ENCODE measurements at places on chromosomes 2 and 18.
A peak's percentile ranks its signal among the peaks of the same experiment; 100 is the strongest.

- no peak for DNase-seq
Measured at GRCh38 chr2:55173438-55174054, 58.5 kb downstream of the CLHC1 start.

DNA sequence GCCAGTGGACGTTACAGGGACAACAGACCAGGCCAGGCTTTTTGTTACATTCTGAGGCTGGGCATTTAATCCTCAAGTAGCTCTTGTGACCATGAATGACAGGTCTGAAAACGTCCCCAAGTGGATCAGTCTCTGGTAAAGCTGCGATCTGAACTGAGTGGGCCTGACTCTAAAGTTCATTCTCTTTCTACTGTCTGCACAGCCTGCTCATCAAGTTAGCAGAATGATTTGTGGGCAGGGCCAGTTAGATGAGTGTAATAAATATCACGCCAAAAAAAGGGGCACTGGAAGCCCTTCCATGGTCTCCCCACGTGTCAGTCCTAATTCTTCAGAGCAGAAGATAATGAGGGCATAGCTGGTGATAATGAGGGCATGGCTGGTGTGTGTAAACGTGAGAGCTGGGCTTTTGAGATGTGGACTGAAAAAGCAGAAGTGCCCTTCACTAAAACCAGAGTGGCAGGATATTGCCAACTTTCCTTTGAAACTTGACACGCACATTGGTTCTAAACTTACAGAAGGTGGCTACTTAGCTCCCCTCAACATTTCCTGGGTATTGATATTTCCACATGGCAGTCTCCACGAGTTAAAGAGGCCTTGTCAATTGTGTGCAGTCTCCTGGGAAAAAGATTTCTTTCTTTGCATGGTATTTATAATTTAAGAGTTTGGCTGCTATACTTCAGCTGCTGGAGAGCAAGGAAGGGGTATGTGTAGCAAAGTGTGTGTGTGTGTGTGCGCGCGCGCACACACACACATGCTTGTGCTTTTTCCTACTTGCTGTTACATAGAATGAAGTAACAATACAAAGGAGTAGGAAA lies 72.7 kb upstream of the LYPD6B start:
- DNase-seq: no peak

DNA sequence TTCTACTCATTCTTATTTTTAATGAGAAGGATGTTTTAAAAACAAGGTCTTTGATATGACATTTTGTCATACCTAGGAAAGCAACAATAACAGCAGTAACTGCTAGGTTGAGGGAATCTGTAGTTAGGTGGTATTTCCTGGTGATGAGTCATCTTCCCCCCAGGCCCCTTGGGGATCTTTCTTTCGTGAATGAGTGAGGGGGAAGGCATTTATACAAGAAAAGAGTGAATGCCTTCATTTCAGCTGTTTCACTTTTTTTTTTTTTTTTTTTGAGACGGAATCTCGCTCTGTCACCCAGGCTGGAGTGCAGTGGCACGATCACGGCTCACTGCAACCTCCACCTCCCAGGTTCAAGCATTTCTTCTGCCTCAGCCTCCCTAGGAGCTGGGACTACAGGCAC lies 108.6 kb downstream of the MAP4K4 start:
- peak; percentile 93 for DNase-seq

DNA sequence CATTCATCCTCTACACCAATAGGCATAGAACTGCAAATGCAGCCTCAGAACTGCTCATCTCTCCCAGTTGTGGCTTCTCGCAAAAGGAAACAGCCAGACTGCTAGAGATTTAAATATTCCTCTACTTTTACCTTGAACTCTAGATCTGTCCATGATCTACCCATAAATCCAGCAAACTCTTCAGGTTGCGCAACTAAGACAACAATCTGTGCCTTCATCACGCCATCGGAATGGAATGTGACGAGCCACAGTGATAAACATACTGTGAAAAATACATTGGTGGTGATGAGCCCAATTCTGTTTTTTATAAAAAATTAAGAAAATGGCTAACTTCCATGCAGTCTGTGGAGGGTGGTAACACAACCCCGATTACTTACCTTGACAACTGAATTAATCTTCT lies 626.7 kb downstream of the LRRTM4 start:
- DNase-seq: no peak

- no peak for DNase-seq
Measured at GRCh38 chr2:38960609-38961320, 71.1 kb downstream of the ARHGEF33 start.

GRCh38 chr2:199356412-199356811 lies 101.3 kb downstream of the SATB2 start:
- no peak for DNase-seq

DNA sequence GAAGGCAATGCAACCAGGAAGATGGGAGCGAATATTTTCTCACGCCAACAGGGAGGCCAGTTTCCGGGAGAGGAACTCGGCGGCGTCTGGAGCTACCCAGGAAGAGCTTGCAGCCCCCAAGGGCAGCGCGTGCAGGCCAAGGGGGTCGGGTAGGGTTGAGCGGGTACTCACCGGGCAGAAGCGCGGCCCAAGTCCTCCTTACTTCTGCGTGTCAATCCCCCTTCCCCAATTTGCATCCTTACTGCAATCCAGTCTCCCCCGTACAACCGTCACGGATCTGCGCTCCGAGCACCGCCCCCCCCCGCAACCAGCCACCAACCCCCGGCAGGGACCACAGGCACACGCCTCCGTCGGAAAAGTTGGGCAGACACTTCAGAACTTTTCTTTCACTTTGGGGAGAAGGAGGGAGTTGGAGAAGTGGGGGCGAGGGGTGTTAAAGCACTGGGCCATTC lies 1.3 kb downstream of the ATP8B1 start:
- DNase-seq: no peak

DNA sequence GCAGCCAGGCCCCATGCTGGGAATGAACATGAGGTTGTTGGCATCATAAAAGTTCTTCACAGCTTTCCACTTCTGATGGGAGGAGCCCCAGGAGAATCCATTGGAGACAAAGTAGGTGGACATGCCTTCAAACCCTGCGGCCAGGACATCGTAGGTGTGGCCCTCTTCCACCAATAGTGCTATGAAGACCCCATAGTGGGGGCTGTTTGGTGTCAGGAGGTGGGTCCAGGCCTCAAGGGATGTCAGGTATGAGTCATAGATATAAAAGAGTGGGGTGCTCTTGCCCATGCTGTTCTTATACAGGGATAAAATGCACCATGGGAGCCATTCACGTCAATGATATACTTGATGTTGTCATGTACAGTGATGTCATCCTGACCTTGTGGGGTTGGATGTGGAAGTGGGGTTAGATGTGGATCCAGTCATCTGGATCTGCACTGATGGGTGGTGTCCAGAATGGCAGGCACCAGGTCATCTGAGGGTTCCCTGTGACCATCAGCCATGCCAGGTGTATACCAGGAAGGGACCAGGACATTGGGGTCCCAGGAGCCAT lies 22.1 kb upstream of the MCM6 start:
- DNase-seq: no peak

- DNase-seq: no peak
Measured at GRCh38 chr2:61263830-61264229, 101.8 kb downstream of the C2orf74 start.

- DNase-seq: no peak
Measured at GRCh38 chr18:63141778-63142176, 177.8 kb downstream of the BCL2 start.

DNA sequence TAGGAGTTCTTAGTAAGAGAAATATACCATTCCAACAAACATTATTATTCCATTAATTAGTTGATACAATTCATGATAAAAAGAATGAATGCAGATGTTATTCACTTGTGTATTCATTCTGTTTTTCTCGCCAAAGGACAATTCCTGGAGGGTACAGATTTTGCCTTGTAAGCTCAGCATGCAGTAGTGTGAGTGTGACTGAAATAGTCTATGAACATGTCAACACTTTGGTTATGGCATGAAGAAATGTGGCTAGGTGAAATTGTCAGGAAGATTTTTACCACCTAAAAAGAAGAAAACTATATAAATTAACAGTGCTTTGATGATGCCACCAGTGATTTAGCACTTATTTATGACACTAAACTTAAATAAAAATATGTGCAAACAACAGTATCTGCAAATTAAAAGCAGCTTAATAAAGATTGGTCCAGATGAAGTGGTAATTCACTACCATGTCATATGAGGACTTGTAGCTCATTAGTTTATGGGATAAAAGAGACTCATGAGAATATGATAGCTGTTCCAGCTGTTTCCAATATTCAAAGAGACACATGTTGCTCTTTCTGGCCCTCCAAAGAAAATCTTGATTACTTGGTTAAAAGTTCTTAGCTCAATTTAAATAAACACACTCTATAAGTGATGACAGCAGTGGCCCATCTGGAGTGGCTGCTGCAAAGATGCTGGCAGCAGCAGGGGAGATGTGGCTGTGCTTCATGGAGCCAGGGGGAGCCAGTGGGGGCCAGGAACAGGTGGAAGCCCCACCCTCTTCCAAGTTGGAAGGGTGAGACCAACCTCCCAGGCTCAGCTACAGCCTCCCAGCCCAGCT lies 165.0 kb downstream of the CDH19 start:
- no peak for DNase-seq

GRCh38 chr2:65396348-65397026 lies 35.9 kb downstream of the SPRED2 start:
- peak; percentile 21 for DNase-seq

DNA sequence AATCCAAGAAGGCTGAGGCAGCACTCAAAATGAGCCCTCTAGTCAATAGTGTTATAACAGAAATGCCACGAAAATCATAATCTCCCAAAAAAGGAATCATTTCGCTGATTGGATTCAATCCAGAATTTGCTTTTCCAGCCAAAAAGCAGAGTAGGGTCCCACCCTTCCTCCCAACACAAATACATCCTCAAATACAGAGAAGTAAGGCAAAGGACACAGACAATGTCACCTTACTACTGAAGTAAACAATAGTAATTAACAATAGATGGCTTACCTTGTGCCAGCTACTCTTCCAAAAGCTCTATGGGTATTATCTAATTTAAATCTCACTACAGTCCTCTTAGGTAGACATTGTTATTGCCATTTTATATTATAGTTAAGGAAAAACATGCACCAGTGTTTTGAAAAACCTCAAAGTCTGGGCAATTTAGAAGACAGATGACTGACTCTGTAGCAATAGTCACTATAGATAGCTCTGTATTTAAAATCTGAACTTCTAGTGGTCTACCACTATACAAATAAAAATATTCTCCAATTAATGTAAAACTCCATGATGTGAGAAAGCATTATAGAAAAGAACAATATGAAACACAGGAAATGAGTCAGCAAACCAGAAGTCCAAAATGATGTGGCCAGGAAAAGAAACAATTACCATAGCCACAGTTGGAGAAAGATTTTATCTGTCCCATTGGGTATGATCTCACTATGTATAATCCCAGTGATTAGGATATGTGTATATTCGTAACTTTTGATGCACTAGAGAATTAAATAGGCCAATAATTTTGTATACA lies 305.0 kb upstream of the ERBB4 start:
- peak; percentile 66 for DNase-seq

DNA sequence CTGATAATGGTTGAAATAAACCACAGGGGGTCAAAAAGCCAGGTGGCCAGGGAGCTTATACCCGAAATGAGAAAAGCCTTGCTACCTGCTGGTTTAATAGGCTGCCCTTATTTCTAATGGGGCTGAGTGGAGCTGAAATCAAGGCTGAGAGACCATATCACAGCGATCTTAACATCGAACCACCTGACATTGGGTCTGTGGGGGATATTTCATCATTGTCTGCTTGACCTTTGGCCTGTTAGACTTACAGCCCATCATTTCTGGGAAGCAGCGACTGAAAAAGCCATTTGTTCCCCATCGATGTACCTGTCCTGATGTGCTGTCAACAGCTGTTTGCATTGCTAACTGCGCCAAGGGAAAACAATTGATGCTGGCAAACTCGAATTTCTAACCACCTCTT lies 199.7 kb upstream of the SLC14A2 start:
- DNase-seq: no peak

DNA sequence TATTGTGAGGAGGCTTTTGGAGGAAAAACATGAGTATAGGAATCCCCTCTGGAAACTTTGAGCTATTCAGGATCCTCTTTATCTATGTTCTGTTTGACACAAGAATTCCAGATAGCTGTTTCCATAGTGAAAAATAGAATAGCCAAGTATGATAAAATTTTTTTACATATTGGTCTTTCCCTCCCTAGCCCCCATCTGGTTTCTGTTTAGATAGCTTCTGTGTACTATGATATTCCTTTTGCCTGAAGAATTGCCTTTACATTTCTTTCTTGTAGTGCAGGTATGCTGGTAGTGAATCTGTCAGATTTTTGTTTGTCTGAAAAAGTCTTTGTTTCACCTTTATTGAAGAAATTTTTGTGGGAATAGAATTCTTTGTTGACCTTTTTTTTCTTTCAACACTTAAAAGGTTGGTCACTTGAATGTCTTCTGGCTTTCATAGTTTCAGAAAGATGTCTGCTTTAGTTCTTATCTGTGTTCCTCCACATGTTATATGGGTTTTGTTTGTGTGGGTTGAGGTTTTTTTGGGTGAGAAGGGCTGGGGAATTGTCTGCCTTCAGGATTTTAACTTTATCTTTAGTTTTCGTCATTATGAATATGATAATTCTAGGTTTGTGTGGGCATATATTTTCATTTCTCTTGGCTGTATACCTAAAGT lies 29.9 kb upstream of the FBLN7 start:
- DNase-seq: no peak

- DNase-seq: peak; percentile 52
Measured at GRCh38 chr18:23591011-23591410, 4.7 kb upstream of the NPC1 start.

DNA sequence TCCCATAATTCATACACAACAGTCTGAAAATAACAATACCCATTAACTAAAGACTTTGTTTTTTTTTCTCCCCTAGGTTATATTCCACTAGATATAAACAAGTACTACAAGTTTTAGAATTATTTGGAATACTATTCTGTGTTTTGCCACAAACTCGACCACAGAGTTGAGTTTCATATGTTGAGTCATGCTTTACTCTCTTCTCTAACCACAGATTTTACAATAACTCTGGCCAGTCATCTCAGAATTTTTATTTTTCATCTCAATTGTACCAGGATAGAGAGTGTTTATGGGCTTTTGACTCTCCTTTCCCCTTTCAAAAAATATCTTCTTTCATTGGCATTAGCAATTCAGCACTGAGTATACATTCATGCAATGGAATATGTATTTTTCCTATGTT lies 348.7 kb upstream of the GALNT5 start:
- peak; percentile 83 for DNase-seq

GRCh38 chr2:62187246-62187645 lies 8.7 kb upstream of the B3GNT2 start:
- no peak for DNase-seq

- no peak for DNase-seq
Measured at GRCh38 chr18:6428851-6429395, 14.2 kb upstream of the L3MBTL4 start.

- DNase-seq: peak; percentile 50
Measured at GRCh38 chr2:55425431-55425831, 5.8 kb upstream of the CCDC88A start.

DNA sequence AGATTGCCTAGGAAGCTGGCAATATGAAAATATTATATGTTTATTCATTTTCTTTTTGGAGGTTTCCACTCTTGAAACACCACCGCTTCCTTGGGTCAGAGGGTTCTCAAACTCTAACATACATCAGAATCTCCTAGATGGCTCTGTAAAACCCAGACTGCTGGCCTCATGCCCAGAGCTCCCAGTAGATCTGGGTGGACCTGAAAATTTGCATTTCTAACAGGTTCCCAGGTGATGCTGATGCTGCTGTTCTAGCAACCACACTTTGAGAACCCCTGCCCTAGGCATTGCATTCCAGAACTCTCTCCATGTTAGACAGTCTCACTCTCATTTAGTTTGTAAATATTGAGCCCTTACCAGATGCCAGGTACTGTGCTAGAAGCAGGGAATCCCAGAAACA lies 139.4 kb downstream of the FAM210A start:
- no peak for DNase-seq
